Hematopoietic multipotent progenitor cell treated with erythropoietin and hydrocortisone succinate and interleukin-3 and kit ligand, for 4 days (in vitro differentiated cells): ENCODE measurements at places on chromosomes 1 and 21.
A peak's percentile ranks its signal among the peaks of the same experiment; 100 is the strongest.

- DNase-seq: no peak
Measured at GRCh38 chr21:35857095-35857494, 203.2 kb downstream of the SETD4 start.

- no peak for DNase-seq
Measured at GRCh38 chr1:181989261-181989920, 72.1 kb downstream of the ZNF648 start.

- DNase-seq: no peak
Measured at GRCh38 chr1:31797216-31797615, 18.6 kb downstream of the SPOCD1 start.

DNA sequence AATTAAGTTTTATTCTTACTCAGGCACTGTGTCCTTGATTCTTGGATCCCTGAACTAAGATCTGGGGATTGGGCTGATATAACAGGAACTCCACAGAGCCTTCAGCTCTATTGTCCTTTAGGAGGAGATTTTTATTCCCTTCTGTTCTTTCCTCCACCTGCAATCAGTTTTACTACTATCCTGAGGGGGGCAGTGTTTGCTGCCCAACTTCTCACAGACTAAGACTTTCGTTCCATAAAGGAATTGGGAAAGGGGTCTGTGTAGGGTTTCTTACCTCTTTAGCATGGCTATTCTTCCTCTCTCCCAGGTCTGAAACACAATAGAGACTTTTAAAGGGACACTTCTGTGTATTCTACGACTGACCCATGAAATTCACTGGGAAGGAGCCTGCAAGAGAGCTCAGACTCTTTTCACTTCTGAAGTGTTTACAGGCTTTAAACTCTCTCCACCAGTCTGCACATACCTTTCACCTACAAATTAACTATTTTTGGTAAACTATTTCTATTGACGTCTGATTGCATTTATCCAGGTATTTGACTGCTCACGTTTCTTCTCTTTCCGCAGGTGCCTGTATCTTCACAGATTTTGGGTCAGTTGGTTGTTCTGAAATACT lies 103.3 kb upstream of the DEPDC1 start:
- DNase-seq: peak; percentile 29

GRCh38 chr1:61921435-61921834 lies 179.2 kb downstream of the PATJ start:
- DNase-seq: peak; percentile 5

GRCh38 chr1:112508278-112509004 lies at the start of gene WNT2B:
WNT2B (plus strand) TSS chr1:112508965; CDS start chr1:112509263, 298 bp downstream.
- DNase-seq: peak; percentile 54

DNA sequence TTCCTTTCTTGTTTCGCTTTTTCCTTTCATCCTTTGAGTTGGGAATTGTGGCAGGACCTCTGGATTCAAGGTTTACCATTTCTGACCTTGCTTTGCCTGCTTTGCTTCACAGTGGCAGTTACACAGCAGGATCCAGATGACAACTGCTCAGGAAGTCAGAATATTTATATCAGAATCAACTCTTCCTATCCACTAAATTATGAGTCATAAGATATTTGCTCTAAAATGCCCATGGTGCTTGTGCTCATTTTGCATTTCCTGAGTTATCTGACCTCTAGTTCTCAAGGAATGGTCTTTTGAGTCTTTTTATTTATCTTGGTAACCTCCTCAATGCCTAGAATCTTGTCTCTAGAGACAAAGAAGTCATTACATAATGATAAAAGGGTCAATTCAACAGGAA lies 290.8 kb downstream of the LRRC7 start:
- no peak for DNase-seq

- no peak for DNase-seq
Measured at GRCh38 chr1:59025898-59026426, 242.1 kb upstream of the JUN start.
